CD4-positive, alpha-beta memory T cell (primary cell): ENCODE measurements at places on chromosomes 5 and 9.

DNA sequence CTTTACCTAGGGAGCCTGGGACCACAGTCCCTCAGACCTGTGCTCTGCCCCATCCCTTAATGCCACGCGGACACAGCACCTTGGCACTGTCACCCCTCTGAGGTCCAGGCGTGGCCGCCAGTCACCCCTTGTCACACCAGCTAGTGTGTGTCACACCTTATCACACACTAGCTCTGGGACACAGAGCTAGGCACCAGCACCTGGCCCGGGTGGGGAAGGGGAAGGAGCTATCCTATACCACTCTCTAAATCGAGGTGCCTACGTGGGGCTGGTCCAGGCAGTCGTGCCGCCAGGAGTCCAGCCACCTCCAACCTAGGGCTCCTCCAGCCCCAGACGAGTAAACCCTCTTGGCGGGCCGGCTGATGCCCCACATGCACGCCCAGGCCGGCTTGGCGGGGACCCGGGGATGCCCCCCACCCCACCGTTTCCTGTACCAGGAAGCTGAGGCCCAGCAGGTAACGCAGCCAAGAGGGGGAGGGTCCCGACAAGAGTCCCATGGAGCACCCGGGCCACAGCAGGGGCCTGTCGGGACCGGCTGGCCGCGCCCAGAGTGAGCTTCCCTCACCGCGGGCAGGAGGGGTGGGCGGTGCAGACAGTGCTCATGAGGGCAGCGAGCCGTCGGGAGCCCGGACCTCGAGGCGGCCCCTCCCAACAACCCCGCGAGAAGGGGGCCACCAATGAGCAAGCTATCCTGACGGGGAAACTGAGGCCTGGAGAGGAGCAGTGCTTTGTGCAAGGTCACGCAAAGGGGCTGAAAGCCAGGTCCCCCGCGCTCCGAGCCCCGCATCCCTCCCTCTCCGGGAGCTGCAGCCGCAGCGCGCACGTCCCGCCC lies 550 bp downstream of the CORO2A start:
- peak; percentile 31 for DNase-seq

GRCh38 chr9:129487658-129488483 lies 133.0 kb downstream of the C9orf50 start:
- peak; percentile 73 for DNase-seq

- DNase-seq = no peak
These were observed 102.7 kb downstream of the EFNA5 start for GRCh38 chr5:107567901-107568671.

GRCh38 chr5:124237206-124237695 lies 509.2 kb downstream of the ZNF608 start:
- no peak for DNase-seq

DNA sequence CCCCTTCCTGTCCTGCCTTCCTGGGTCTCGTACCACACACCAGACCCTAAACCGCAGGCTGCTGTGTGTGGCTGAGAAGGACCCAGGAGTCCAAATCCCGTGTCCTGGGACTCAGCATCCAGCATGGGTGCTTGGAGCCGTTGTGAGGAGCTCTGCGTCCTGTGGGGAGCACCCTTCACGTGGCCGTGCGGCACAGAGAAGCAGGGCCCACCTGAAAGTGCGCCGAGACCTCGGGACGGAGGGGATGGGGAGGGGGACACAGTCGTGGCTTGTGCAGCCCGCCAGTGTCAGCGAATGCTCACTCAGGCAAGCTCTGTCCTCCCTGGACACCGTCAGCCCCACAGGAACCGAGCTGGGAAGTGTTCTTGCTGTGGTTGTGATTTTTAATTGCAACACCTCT lies 244.6 kb downstream of the CACNA1B start:
- DNase-seq = no peak

- no peak for DNase-seq
These were observed 14.7 kb downstream of the MTAP start for GRCh38 chr9:21817176-21817575.

DNA sequence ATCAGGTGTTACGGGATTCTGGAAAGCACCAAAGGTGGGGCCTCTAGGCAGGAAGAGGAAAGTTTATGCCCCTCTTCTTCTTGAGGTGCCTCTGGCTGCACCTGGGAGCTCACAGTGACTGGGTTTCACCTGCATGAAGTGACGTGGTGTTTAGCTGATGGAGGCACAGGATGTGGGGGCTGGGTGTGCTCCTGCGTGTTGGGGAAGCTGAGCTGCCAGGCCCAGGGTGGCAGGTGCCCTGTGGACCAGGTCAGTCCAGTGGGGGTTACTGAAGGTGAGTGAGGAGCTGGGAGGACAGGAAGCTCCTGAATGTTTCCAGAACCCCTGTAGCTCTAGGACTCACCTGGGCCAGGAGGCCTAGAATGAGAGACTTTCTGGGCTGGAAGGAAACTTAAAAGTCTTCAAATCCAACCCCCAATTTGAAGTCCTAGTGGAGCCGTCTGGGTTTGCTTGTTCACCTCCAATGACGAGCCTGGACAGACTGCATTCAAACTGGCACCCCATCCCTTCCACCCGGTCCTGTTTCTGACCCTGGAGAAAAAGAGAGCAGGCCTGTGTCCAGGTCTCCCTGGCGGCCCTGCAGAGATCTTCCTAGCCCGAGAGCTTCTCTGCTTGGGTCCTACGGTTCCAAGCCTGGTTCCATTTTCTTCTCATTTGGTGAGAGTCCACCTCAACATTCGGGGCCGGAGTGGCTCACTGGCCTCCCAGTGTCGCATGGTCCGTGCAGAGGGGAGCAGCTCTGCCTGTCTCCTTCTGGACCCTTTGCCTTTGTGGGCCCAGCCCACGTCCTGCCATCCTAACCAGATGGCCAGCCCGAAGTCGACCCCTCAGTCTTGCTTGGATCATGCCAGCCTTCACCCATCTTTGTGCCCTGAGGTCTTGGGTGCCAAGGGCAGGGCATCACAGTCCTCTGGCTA lies 22.3 kb downstream of the TRAF1 start:
- DNase-seq = peak; percentile 76

GRCh38 chr5:89449392-89450148 lies 566.6 kb upstream of the MEF2C start:
- DNase-seq = no peak

GRCh38 chr5:45383985-45384384 lies 312.2 kb downstream of the HCN1 start:
- no peak for DNase-seq

DNA sequence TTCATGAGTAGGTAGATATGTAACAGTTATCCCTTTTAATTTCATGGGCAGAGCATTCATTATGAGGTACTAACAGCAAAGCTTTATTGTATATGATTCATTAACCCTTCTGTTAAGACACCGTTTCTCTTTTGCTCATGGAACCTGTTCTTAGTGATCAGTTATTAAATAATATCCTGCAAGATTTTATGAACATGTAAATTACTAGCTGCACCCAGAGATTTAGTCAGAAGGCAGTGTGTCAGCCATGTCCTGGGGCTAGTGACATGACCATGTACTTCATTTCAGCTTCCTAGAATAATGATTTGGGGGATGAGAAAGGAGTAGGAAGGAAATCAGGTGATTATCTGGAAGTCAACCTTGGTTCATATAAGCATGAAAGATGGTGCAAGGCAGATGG lies 7.0 kb downstream of the MAST4 start:
- no peak for DNase-seq

DNA sequence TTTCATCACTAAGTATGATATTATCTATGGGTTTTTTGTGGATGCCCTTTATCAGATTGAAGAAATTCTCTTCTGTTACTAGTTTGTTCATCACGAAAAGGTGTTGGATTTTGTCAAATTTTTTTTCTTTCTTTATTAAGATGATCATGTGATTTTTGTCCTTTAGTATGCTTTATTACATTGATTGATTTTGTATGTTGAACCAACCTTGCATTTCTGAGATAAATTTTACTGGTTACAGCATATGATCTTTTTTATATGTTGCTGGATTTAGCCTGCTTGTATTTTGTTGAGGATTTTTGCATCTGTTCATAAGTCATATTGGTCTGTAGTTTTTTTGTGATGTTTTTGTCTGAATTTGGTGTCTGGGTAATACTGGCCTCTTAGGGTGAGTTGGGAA lies 42.8 kb downstream of the RAD23B start:
- DNase-seq = no peak

DNA sequence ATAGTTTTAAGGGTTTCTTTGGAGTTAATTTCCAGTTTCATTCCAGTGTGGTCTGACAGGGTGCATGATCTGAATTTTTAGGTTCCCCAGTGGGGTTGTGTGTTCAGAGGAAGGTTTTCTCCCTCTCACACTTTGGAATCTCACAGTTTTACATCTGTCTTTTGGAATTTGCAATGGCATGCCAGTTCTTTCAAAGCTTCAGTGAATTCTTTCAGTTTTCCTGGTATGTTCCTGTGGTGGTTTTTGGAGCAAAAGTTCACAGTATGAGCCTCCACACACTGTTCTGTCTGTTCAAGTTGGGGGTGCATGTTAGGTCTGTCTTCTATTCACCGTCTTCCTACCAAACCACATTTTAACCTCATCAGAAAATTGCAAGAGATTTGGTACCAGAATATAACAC lies 624.2 kb downstream of the KCTD16 start:
- DNase-seq = no peak

DNA sequence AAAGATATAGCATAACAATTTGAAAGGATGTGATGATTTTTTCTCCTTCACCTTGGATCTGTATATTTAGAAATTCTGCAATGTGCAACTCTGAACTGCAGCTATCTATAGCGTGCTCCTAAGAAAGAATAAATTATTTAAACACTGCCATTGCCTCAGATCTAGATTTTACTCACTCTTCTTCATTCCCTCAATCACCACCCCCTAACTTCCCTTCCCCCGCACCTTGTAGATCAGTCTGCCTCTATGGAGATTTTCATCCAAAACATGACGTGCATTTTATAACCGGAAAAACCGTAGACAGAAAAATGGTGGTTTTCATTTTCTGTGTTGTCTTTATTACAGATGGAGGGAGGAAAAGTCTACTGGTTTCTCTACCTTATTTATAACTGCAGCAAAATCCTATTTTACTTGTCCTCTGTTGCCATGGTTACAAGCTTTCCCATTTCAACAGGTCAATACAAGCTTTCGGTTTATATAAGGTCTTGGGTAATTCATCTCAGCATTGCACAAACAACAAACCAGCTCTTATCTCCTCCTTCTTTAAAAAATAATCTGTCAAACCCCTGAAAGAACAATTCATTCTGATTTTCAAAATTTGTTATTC lies 480.0 kb downstream of the TAF11L14 start:
- no peak for DNase-seq

DNA sequence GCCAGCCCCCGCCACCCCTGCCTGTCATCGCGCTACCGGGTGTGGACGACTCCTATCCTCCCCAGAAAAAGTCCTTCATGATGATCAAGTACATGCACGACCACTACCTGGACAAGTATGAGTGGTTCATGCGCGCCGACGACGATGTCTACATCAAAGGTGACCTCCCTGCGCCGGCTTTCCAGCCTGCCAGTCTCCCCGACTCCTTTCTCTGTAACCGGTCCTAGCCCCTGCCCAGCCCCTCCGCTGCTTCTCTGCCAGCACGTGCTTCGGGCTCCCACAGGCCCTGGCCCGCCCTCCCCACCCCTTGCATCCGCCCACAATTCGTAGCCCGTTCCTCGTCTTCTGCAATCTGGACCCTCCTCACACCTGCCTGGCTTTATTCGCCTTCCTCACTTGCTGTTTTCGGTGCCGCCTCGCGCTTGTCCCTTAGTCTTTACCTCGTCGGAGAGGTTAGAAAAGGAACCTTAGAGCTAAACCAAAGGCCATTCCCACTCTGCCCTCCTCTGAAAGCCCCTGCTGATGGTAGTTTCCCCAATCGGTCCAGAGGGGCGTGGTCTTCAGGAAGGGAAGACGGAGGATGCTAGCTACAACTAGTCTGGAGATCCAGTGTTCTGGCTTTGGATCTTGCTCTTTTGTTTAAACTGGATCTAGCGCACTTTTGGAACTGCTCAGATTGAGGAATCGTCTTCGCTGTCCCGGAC lies 1.4 kb downstream of the CHSY3 start:
- DNase-seq = no peak

DNA sequence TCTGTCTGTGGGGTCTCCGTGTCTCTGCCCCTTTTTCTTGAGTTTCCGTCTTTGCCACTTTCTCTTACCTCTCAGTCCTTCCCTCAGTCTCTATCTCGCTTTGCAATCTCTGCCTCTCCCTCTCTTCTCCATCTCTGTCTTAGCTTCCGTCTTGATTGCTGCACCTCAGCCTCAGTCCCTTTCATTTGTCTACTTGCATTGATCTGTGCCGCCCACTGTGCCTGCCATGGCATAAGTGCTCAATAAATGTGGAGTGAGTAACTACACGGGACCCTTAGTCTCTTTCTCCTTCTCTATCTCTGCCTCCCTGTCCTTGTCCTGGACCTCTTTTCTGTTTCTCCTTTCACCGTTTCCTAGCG lies 6.6 kb downstream of the PCDHGC5 start:
- DNase-seq = no peak

DNA sequence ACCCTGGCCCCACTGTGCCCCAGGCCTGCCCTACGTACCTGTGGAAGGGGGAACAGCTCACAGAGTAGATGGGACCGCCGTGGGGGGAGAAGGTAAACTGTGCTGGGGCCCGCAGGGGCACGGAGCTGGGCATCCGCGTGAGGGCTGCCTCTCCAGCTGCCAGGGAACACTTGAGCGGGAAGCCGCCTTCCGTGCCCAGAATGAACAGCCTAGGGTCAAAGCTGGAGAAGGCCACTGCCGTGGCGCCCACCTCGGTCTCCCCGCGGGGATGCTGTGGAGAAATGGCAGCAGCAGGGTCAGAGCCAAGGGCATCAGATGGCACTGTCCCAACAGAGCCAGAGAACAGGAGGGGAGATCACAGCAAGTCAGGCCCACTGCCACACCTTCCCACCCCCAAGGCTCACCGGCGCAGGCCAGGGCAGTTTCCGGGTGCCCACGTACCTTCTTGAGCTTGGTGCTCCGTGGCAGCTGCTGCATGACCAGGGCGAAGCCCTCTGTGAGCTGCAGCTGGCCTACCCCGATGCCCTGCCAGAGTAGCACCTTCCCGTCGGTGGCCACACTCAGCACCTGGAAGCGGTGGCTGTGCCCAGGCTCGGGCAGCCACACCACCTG lies 21.9 kb downstream of the DYNC2I2 start:
- no peak for DNase-seq

DNA sequence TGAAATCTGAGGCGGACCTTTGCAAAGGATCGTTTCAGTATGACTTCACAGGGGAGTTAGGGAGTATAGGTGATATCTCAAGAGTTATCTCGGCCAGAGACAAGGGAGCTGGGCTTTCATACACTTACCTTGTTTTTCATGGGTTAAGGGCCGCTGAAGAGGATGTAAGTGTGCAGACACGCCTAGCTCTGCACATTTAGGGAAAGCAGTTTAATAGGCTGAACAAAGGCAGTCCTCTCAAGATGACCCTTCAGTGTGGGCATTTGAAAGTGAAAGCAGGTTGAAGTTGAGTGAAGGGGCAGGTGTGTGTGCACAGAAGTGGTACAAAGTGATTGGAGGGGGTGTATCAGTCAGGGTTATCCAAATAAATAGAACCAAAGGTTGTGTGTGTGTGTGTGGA lies 33.1 kb upstream of the PRXL2C start:
- no peak for DNase-seq

GRCh38 chr5:150440948-150441812 lies 8.4 kb downstream of the RPS14 start:
- no peak for DNase-seq

GRCh38 chr5:10854506-10855277 lies 93.7 kb upstream of the DAP start:
- no peak for DNase-seq
